ENCODE measurements at places on chromosomes 1 and 21.

- DNase-seq, result no peak
These were observed 26.7 kb downstream of the HLX start for GRCh38 chr1:220905650-220906560.

DNA sequence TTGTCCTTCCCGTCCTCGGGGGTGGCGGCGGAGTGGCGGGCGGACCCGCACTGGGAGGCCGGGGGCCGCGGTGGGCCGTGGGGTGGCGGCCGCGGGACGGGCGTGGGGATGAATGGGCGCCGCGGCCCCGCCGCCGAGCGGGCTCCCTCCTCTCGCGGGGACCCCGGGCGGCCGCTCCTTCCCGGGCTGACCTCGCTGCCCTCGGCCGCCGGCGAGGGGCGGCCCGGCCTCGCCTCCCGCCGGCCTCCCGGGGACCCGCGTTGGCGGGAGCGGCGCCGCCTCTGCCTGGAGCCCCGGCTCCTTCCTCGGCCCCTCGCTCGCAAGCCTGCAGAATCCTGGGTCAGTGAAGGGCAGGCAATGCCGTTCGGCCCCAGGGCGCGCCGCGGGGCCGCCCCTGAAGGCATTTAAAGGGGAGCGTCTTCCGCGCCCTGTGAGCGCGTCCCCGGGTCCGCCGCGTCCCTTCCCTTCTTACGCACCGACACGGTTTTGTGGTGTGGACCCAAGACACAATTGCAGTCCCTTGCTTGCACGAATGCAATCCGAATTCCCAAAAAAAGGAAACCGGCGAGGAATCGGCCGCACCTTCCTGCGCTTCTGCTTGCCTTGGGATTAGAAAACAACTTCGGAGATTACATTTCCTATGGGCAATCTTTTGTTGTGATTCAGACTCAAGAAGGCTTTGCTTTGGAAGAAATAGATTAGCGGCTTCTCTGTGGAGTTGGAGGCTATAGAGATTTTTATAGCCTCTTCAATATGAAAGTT lies 776 bp downstream of the ITSN1 start:
- DNase-seq, result peak; percentile 9

- no peak for DNase-seq
These were observed 98.2 kb downstream of the TNFSF18 start for GRCh38 chr1:172952516-172952915.

- no peak for DNase-seq
These were observed 427.1 kb upstream of the ESRRG start for GRCh38 chr1:217150366-217150765.

DNA sequence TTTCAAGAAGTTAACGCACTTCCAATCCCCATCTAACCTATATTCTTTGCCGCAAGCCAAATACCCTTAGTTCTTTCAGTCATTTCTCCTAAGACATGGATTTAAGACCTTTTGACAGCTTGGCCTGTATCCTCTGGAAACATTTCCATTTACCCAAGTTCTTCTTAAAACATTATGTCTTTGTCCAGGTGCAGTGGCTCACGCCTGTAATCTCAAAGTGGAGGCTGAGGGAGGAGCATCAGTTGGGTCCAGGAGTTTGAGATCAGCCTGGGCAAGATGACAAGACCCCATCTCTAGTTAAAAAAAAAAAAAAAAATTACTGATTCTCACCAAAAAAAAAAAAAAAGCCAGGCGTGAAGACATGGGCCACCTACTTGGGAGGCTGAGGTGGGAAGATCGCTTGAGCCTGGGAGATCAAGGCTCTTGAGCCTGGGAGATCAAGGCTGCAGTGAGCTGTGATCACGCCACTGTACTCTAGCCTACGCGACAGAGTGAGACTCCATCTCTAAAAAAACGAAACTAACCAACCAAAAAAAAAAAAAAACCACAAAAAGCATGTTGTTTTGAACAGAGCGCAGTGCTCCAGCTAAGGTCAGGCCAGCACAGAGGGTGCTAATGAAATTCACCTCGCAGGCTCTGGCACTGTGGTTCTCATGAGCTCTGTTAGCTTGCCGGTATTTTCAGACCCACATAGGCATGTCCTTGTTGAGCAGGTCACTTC lies 36.0 kb downstream of the NUAK2 start:
- DNase-seq, result no peak

- DNase-seq, result no peak
These were observed 707 bp upstream of the KLHL21 start for GRCh38 chr1:6603238-6603914.

DNA sequence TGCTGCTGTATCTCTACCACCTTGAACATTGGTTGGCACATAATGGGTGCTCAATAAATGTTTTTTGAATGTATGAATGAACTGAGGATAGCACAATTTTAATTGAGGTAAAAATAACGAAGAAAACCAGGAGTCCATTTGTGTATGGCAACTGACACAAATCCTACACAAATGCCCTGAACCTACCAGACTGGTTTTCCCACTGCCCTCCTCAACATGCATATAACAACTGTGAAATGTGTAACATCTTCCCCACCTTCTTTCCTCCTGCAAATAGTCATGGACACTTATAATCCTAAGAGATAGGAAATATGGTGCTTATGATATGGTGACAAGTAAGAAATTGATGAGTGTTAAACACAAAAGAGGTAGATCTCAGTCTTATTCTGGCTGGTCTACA lies 9.9 kb upstream of the LMO4 start:
- no peak for DNase-seq

DNA sequence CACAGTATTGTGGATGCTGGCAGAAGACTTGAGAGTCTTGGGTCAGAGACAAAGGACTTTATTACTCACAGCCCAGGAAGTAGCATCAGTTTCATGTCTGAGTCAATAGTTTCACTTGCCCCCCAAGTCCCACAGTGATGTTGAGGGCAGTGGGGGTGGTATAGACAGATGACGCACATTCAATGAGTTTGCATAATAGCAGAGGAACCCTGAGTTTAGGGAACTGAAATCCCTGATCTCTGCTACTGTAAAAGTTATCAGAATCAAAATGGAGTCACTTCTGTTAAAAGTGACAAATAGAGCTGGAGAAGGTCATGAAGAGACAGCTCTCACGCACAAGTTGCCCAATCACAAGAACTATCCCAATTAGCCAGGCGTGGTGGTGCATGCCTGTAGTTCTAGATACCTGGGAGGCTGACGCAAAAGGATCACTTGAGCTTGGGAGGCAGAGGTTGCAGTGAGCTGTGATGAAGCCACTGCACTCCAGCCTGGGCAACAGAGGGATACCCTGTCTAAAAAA lies 11.5 kb upstream of the HCRTR1 start:
- no peak for DNase-seq

DNA sequence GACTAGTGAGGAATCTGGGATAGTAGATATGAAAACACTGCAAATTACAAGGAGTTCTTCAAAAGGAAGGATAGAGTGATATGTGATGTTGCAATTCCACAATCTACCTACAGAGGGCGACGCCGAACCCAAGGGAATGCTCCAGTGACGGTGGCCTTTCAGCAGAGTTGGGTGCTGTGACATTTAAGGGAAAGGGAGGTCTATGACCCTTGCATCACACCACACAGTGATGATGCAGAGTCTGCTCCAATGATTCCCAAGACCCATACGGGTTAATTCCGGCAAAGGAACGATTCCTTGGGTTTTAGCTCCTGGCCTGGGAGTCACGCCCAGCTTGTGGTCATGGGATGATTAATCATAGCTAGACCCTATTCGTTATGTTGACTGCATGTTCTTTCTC lies 123.0 kb upstream of the IGSF21 start:
- DNase-seq, result peak; percentile 52

- no peak for DNase-seq
These were observed 298.4 kb downstream of the USP25 start for GRCh38 chr21:16028142-16028541.

GRCh38 chr21:42644223-42645208 lies 8.9 kb upstream of the PDE9A start:
- no peak for DNase-seq

DNA sequence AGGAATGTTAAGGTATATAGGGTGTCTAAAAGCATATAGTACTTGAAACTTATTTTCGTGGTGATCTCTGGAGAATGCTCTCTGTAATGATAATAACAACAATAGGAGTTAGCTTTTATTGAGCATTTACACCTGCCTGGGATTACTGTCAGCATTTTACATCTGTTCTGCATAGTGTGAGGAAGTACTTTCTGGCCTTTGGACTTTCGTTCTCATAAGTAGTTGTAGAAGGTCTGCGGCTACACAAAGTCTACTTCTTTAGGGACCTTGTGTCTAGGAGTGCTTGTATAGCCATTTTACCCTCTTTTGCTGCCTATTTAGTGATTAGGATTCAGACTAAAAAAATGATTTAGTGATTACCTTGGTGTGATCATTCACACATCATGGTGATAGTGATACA lies 103.6 kb upstream of the GPR52 start:
- DNase-seq, result no peak

GRCh38 chr1:212754193-212754592 lies 37.4 kb downstream of the NSL1 start:
- DNase-seq, result no peak

DNA sequence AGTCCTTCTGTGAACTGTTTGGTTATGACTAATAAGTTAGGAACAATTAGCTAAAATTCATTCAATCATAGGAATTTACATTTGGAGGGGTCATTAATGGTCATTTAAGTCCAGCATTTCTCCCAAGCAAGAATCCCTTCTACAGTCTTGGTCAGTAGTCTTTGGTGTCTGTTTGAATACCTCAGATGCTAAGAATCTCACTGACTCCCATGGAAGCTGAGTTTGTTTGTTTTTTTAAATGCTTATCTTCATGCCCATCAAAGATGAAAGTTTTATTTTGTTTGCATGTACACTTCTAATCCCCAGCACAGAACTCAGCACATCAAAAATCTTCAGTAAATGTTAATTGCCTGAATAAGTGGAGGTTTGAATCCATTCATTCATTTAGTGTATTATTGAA lies 41.3 kb upstream of the SLC44A3 start:
- no peak for DNase-seq

DNA sequence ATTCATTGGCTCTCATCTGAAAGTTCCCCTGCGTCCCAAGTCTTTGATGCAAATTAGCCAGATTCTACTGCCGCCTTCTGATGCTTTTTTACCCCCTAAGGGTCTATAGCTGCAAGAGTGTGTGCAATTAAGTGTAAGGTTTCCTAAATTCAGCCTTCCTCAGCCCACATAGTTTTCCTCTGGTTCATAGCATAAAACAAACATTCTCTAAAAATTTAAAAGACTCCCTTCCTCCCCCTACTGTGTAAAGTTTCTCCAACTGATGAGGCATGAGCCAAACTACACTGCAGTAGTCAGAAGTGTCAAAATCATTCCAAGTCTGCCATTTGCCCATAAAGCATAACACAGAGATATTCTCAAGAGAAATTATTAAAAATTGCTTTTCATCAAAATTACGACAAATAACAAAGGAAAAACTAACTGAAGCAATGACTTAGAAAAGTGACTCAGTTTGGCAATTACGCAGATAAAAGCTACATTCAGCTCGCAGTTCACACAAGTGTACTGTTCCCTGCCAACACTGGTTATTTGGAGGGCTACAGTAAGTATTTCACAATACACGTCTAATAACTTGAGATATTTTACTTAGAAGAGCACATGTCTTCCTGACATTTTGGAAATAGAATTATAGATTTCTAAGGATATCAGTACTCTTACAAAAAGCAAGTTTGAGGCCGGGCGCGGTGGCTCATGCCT lies 15.4 kb downstream of the KCNH1 start:
- DNase-seq, result no peak

- no peak for DNase-seq
These were observed 246.4 kb upstream of the LRRC7 start for GRCh38 chr1:69321311-69321710.

DNA sequence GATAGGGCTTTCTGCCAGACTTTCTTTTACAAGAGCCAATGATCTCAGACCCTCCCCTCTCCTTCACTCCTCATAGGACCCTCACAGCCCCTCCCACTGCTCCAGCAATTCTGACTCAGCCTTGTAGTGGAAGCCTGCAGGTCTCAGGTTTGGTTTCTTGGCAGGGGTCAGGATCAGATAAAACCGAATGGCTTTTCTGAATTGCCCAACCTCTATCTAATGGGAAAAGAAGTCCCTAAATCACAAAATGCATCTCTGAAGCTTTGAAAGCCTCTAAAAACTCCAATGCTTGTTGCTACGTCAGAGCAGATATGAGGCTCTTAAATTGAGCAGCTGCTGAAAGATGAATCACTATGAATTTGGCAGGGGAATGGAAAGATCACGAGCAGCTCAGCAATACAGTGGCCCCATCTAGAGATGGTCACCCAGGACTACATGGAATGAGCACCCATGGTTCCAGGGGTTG lies 74.5 kb downstream of the NID1 start:
- DNase-seq, result no peak

- DNase-seq, result no peak
These were observed 104.1 kb downstream of the SEC16B start for GRCh38 chr1:177865807-177866206.

- DNase-seq, result no peak
These were observed 9.9 kb downstream of the SZRD1 start for GRCh38 chr1:16376971-16377370.

DNA sequence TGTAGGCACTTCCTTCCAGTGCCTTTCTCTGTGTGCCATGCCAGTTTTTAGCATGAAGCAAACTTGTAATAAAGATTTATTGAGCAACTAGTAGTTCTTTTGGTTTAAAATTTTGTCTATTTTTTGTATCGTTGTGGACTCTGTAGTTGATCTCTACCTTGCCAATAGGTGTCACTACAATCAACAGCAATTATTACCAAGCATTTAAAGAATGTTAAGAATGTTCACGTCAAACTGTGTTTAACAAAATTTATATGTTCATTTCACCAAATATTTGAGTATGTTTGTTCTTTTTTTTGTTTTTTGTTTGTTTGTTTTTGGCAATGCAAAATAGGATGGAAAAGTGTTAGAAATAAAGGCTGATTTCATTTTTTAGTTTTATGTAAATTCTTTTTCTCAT lies 208.1 kb downstream of the PATJ start:
- DNase-seq, result no peak

DNA sequence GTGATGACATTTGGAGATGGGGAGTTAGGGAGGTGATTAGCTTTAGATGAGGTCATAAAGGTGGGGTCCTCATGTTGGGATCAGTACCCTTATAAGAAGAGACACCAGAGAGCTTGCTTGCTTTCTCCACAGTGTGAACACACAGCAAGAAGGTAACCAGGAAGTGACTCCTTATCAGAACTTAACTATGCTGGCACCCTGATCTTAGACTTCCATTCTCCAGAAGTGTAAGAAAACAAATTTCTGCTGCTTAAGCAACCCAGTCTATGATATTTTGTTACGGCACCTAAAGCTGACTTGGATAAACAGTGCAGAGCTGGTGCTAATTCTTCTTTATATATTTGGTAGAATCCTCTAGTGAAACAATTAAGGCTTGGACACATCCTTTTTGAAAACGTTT lies 346.0 kb downstream of the AGBL4 start:
- DNase-seq, result no peak

- no peak for DNase-seq
These were observed 1.7 kb downstream of the RAB7B start for GRCh38 chr1:206001476-206001888.

GRCh38 chr1:156923670-156924477 lies 3.4 kb downstream of the LRRC71 start:
- DNase-seq, result no peak

DNA sequence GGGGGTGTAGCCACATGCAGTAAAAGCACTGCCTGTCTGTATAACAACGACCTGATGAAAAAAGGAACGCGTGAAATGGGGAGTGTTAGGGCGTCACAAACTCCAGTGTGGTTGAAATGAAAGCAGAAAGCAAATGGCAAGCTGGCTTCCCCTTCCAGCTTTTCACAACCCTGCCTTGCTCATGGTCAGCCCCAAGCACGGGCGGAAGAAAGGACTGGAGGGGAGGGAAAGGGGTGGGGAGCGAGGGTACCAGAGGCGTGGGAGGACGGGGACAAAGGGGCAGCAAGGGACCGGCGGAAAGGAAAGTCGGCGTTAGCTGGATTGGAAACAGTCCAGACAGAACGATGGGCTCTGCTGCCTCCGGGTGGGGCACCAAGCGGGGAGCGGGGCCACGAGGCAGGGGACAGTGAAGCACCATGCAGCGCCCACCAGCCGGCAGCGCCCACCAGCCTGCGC lies 9.6 kb downstream of the VPS26C start:
- peak; percentile 55 for DNase-seq
